NCI-H526 treated with DMSO at 0.1 percent for 48 hours (cell line): ENCODE measurements at places on chromosomes 5 and 9.

- no peak for DNase-seq
Measured at GRCh38 chr5:154473581-154474283, 4.3 kb downstream of the HAND1 start.

DNA sequence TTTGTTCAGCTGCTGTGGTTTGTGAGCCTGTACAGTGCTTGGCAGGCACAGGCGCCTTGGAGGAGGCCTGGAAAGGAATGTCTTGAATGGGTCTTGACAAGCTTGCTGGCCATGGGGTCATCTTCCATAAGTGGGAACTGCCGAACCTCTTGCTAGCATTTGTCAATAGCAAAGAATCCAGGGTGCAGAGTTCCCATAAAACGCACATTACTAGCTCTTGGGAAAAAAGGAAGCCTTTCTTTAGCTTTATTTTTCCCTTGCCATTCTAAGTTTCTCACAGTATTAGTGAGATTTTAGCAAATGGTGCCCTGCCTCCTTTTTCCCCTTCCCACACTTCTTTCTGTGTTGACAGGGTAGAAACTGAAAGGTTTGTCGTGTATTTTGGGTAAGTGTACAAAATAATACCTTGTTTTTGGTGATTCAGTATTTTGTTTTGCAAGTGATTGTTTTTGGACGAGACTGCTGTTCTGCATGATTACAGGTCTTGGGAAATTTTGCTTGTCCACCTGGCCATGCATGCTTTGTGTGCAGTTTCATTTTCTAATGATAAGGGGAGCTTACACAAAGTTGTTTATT, 82.0 kb downstream of the ADGRV1 start:
- no peak for DNase-seq

- DNase-seq: no peak
Measured at GRCh38 chr9:118170032-118170955, 466.1 kb downstream of the TLR4 start.

DNA sequence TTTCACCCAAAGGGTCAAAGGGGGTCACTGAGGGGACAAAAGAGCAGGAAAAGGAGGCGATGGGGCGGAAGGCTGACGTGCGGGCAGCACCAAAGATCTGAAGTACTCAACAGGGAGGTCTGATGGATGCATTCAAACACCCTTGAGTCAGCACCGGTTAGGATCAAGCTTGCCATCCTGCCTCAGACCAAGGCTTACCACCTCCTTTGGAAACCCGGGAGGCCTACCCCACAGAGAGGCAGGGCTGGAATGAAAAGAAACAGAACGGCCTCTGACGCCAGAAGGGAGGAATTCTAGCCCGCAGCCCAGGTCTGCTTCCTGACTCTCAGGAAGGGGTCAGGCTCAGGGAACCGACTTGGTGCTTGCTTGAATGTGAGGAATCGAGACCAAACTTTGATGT, 125.6 kb downstream of the PAPPA start:
- no peak for DNase-seq

- no peak for DNase-seq
Measured at GRCh38 chr5:128966375-128966774, 1.1 kb downstream of the SLC27A6 start.

DNA sequence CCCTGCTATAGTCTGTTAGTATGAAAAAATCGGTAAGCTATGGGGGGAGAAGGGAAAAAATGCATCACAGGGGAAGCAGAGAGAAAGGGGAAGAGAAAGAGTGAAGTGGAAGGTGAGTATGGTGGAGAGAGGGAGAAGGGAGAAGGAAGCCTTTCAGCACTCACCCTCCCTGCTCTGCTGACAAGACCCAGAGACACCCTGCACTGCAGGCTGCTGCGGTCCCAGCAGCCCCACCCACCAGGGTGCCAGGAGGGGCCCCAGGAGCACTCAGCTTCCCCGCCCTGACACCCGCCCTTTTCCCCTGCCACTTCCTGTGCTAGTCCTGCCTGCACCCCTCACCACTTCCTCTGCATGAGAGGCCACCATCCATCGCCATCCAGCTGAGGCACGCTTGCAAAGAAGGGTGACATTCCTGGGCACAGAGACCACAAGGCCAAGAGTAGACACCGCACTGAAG, 12.7 kb downstream of the STK10 start:
- DNase-seq: no peak
